ENCODE measurements at places on chromosomes 3 and 15. TPM values are rescaled to one million over a fixed set of nuclear protein-coding genes. Genes with fewer than 3 reads are reported as not detected.

DNA sequence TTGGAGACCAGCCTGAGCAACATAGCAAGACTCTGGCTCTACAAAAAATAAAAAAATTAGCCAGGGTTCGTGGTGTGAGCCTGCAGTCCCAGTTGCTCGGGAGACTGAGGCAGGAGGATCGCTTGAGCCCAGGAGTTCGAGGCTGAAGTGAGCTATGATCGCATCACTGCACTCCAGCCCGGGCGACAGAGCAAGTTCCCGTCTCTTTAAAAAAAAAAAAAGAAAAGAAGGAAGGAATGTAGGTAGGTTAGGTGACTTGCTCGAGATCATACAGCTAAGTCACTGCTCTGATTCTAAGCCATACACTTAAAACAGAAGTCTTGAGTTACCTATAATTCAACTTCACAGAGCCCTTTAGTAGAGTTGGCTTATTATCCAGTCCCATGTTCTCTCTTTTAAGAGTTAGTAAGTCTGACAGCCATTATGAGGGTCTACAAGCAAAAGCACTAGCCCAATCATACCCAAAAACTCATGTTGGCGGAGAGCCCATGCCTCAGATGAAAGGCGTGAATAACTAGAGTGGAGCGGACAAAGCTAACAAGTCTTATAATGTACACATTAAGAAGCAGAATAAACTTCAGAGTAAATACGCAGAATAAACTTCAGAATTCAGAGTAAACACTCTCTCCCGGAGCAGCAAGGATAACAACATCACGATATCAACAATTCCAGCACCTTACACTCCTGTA, 768 bp downstream of the AAGAB start:
- DNase-seq = no peak

GRCh38 chr3:8279886-8280550, 221.6 kb upstream of the LMCD1 start:
- no peak for DNase-seq

DNA sequence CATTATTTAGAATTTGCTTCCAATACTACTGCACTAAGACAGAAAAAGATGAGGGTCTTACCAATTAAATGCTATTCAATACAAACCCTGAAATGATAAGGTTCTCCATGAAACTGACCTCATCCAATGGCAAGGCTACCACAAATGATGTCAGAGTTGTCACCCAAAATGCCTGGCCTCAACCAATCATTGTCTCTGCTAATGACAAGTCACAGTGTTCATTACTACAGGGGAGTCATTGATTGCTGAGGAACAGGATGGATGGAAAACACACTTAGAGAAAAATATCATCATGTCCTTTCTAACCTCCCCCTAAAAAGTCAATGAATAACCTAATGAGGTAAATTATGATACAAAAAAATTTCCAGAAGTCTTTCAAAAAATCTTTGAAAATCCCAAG, 91.0 kb downstream of the FOXP1 start:
- DNase-seq = no peak

GRCh38 chr3:155919728-155920127, 49.3 kb downstream of the GMPS start:
- no peak for DNase-seq

DNA sequence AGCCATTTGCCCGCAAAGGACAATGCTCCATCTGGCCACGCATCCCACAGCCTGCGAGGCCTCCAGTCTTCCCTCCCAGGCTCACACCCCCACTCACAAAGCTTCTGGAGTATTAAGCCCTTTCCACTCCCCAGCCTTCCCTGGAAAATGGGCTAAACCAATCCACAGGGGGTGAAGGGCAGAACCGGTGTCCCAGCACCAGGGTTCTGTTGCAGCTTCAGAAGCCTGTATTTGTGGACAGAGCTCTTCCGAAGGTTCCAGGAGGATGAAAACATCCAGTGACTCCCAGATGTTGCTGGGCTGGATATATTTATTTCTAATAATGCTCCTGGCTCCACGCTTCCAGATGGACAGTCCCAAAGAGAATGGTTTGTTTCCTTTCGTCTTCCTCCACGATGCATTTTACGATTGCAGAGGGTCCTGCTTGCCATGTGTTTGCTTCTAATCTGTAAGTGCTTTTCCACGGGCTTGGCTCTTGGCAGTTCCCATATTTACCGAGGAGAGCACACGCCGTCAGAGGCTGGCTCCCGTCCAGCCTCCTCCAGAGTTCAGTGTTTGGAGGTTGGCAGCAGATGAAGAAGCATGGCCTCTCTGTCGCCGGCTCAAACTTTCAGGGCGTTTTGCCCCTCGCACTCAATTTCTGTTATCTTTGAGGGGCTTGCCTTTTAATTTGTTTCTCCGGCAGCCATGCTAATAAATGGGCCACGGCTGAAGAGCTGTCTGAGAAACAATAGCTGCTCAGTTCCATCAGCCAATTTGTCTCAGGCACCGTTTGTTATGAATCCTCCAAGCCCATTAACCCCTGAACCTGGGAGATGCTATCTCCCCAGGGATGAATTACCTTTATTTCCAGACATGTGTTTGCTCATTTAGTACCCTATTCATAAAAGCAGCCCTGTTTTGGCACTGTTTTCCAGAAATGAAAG, 367.9 kb upstream of the PROK2 start:
- DNase-seq = no peak

DNA sequence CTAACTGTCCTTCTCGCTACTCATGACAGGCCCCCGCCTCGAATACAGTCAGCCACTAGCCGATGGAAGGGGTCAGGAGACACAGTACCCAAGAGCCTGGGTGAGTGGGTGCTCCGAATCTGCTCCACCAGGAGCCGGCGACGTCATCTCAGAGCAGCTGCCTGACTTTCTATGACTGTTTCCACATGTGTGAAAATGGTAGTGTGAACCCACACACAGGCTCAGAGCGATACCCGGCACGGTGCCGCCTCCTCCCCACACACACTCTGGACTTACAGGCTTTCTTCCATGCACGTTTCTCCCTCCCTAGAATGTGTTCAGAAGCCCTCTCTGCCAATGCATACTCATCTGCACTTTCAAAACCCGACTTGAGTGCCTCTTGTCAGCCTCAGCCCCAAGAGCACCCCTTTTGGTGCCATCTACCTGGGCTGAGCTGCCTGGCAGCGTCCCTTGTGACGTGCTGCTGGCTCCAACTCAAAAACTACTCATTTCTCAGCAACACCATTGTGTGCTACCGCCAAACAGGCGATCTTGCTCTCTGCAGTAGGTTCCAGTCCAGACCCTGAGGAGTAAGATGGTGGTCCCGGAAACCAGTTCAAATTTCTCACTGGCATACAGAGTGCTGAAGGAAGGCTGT, 29.7 kb downstream of the VGLL4 start:
- no peak for DNase-seq

- no peak for DNase-seq
Observed at GRCh38 chr3:71708476-71709105, 16.6 kb downstream of the EIF4E3 start.

GRCh38 chr15:63043335-63044076, 959 bp downstream of the TPM1 start:
- DNase-seq = peak; percentile 79

GRCh38 chr15:75198560-75199356, 2.9 kb upstream of the C15orf39 start:
- DNase-seq = no peak

- no peak for DNase-seq
Observed at GRCh38 chr3:56398659-56399058, 69.6 kb downstream of the ERC2 start.

- DNase-seq = peak; percentile 63
Observed at GRCh38 chr3:8734908-8735307, 1.3 kb downstream of the CAV3 start.

GRCh38 chr3:177245250-177245649, 48.0 kb upstream of the TBL1XR1 start:
- DNase-seq = no peak

- no peak for DNase-seq
Observed at GRCh38 chr15:100150906-100151305, 190.9 kb downstream of the ADAMTS17 start.

PLSCR4 gene
- 14.2 TPM for total RNA-seq

ONECUT1 gene
- not detected for total RNA-seq

OR4M2 gene
- total RNA-seq = not detected

SEMA5B gene
- 21.1 TPM for total RNA-seq

Data from cardiac septum (tissue), 1 donor.